Renal cortical epithelial cell (primary cell): ENCODE measurements at places on chromosomes 12 and 14.

GRCh38 chr12:107779077-107779831 lies 4.8 kb downstream of the ASCL4 start:
- no peak for DNase-seq

- no peak for DNase-seq
Observed at GRCh38 chr12:131642101-131642540, 68.8 kb upstream of the SFSWAP start.

DNA sequence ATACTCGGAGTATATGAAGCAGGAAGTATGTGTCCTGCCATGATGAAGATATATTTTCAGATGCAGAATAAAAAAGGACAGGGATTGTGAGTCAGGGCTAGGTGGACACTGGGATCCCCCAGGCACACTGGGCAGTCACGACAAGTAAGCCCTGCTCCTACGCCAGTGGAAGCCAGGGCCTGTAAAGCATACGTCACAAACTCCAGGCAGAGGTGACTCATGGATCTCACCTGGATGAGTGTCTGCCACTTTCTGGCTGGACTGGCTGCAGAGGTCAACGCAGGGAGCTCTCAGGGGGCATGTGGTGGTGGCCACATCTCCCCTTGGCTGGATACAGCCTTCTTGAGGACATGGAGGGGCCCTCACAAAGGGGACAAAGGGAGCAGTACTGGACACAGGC lies 262.3 kb downstream of the GLT1D1 start:
- DNase-seq, result no peak

DNA sequence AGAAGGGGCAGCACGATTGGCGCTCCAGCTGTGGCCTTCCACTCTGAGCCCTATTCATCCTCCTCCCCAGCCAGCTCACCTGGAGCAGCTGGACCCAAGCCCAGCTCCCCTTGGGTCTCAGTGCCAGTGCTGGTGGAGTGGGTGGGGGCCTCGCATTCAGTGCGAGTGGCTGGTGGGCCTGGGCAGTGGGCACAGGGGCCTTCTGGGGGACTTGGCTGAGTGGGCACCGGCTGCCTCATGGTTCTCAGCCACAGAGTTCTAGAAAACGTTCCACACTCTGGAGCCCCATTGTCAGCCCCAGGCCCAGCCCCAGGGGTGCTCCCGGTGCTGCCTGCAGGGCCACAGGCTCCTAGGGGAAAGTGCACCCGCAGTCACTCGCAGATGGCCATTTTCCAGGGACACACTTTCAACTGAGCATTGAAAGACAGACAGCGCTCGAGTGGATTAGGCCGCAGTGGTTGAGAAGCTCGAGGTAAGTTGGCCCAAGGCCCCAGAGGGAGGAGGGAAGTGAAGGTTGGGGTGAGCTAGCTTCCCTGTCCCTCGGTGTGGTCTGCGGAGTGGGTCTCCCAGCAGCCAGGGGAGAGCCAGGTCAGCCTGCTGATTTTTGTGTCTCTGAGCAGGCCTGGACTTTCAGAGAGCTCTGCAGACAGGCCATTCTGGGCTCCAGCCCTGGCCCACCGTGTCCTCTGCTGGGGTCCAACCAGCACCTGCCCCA lies 3.8 kb downstream of the CLBA1 start:
- no peak for DNase-seq

GRCh38 chr12:76252031-76252430 lies 96.2 kb downstream of the BBS10 start:
- DNase-seq, result no peak
